ENCODE measurements at places on chromosomes 2 and 18.

- DNase-seq: no peak
Measured at GRCh38 chr18:68035774-68036522, 519.4 kb upstream of the DSEL start.

GRCh38 chr2:143513081-143513480, 383.9 kb downstream of the ARHGAP15 start:
- peak; percentile 6 for DNase-seq

- no peak for DNase-seq
Measured at GRCh38 chr2:217858519-217859491, 144.0 kb downstream of the TNS1 start.

GRCh38 chr2:210460322-210461227, 16.0 kb downstream of the LANCL1 start:
- DNase-seq: no peak

DNA sequence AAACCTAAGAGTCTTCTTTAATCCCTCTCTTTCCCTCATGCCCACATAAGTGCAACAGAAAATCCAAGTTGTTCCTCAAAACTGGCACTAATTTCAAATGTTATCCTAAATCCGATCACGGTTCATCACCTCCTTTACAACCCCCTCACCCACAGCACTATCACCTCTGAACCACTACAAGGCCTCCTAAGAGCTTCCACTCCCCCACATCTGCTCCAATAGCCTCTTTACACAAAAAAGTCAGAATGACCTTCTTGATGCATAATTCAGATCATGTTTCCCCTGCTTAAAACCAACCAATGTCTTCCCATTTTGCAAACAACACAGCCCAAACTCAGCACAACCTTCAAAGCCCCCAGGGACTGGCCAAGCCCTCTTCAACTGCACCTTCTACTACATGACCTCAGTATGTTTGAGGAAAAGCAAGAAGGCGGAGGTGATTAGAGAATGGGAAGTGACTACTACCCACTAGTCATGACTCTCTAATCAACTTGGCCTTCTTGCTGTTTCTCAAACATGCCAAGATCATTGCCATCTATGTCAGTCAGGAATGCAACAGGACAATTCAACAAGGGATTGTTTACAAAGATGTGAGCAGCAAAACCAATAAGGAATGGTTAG, 34.6 kb upstream of the GCC2 start:
- DNase-seq: no peak

- no peak for DNase-seq
Measured at GRCh38 chr2:182482511-182482910, 55.7 kb upstream of the PDE1A start.

GRCh38 chr2:25912851-25913695, 34.8 kb upstream of the ASXL2 start:
- DNase-seq: no peak

GRCh38 chr2:239910851-239911640, 114.1 kb downstream of the NDUFA10 start:
- DNase-seq: peak; percentile 94

DNA sequence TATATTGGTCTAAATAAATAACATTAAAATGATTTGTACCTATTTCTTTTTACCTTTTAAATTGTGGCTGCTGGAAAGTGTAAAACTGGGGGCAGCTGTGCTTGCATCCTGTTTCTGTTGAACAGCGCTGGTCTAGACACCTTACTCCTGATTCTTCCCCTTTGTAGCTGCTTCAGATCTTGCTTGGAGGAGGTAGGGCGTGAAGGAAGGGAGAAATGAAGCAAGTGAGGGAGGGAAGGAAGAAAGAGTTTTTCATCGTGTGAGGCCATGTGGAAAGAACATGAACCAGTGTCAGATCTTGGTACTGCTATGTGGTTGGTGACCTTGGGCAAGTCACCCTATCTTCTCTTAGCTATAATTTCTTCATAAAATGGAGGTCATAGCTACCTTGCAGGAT, 89.0 kb upstream of the SEC11C start:
- DNase-seq: no peak

DNA sequence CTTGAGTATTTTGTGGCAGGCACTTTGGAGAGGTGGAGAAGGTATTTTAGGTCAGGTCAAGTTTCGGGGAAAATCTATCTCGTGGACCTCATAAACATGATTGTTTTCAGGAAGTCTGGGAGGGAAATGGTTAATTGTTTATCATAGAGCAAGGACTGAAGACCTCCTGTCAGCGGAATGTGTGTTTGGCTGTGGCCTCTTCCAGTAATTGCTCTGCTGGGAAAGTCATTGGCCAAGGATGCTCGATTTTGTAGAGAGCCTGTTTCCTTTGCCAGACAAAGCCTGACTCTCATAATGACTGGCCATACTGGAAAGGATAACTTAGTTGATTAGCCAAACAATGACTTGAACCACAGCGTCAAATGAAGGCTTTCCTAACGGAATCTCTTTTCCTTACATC, 30.0 kb downstream of the IL1R2 start:
- no peak for DNase-seq
